ENCODE measurements at places on chromosomes 11 and 22.

- DNase-seq, result peak; percentile 9
Measured at GRCh38 chr22:31148953-31149627, 8.8 kb upstream of the PLA2G3 start.

GRCh38 chr22:30574997-30575671 lies 669 bp upstream of the GAL3ST1 start:
- DNase-seq, result no peak

GRCh38 chr11:68500206-68500605 lies 39.7 kb downstream of the PPP6R3 start:
- no peak for DNase-seq

GRCh38 chr11:10155793-10156490 lies 138.1 kb downstream of the SBF2 start:
- DNase-seq, result no peak

GRCh38 chr11:86228269-86229038 lies 16.1 kb upstream of the EED start:
- no peak for DNase-seq

DNA sequence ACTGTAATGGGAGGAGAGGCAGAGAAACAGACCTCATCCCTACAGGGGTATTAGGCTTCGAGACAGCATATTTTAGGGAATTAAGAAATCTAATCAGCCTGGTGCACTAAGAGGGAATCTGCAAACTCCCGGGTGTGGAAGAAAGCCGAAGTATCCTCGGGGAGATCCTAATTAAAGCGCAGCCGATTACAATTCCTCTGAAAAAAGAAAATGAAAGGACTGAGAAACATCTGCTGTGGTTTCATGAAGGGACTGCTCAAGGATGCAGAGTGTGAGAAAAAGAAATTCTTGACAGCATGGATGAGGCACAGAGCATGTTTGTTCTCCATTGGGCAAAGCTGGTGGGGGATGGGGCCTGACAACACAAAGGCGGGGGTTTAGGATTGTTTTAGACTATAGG lies 290.0 kb upstream of the LARGE1 start:
- no peak for DNase-seq

GRCh38 chr11:60428517-60428916 lies 855 bp upstream of the MS4A5 start:
- no peak for DNase-seq

- no peak for DNase-seq
Measured at GRCh38 chr22:25839755-25840154, 97.8 kb downstream of the MYO18B start.

Measured in effector CD4-positive, alpha-beta T cell (primary cell).